Stimulated activated CD8-positive, alpha-beta memory T cell treated with anti-CD3 and anti-CD28 coated beads, Interleukin-4, amount 100 ng/mL, for 1 hour (primary cell): ENCODE measurements at places on chromosomes 4 and X.

GRCh38 chr4:94202769-94203168 is 4.9 kb upstream of the SMARCAD1 start:
- no peak for DNase-seq

- no peak for DNase-seq
These were observed 650.7 kb downstream of the IL1RAPL1 start for GRCh38 chrX:29237972-29238371.

DNA sequence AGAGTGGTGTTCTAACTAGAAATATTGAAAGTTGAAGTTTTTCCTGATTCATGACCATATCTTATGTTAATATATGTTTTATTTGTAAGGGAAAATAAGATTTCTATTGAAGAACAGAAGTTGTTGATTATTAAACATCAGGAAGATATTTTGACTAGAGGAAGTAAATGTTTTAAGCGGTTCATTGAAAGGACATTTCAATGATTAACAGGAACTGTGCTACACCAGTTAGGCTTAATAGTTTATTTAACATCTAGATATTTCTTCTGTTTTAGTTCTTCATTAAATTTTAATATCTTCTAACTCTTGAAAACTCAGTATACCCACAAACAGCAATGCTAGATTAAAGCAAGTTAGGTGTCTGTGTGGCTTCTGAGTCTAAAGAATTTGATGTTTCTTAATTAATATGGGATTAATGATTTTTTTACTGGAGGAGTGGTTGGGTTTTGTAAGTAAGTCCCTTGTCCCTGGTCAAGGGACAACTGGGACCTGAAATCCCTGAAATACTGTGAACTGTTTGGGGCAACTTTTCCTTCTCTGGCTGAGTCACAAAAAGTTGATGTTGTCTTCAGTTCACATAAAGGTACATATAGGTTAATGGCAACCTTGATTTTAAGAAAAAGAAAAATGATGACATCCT is 42.9 kb upstream of the CYP4V2 start:
- no peak for DNase-seq

DNA sequence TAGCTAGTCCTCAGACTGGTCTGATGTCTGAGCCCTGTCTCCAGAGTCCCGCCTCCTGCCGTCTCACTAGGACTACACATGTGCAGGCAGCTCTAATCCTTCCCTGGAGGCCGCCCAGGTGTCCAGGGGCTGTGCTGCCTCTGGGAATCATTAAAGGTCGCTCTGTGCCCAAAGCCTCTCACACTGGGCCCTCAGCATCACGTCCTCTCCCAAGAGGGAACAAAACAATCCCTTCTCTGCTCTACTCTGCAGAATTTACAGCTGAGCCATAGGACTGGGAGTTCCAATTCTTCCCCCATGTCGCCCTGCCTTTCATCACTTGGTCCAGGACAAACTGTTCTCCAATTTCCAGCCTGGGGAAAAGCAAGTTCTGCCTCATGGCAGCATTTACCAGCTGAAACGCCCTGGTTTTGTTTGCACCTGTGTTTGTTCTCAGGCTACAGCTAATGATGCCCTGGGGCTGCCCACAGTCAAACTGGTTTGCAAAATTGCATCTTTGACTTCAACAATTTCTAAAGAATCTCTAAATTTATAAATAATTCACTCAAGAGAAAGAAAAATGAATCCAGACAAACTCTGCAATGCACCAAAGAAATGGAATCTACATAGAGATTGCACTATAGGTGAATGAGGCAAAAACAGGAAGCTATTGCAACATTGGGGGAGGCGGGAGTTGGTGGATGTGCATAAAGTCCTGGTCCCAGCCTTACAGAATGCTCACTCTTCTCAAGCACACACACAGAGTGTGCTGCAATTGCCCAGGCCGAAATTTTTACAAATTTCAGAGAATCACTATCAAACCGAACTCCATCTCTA is 7.2 kb upstream of the MRFAP1 start:
- DNase-seq: no peak

DNA sequence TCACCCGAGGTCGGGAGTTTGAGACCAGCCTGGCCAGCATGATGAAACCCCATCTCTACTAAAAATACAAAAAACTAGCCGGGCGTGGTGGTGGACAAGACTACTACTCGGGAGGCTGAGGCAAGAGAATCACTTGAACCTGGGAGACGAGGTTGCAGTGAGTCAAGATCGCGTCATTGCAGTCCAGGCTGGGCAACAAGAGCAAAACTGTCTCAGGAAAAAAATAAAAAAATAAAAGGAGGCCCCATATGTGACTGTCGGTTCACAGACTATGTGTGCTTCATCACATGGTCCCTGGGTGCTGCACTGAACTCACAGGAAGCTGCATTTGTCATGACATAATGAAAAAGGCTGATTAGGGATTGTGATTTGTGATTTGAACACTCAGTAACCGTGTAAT is 6.4 kb downstream of the TRIML1 start:
- DNase-seq: no peak

DNA sequence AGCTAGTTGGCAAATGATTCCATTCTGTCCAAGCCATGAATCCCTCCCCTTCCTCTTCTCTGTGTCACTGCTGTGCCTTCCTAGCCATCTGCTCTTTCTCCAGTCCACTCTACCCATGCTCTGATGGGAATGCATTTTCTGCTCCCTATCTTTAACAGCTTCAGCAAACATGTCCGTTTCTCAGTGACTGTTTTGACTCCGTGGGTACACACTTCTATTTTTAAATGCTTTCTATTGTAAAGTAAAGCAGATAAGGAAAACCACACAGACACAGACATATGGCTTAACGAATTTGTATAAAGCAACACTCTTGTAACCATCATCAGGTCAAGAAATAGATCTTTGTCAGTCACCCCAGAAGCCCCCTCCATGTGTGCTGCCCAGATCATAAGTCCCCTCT is 72.4 kb upstream of the KLHL13 start:
- no peak for DNase-seq
